ENCODE measurements at places on chromosomes 4 and X.

- DNase-seq = no peak
These were observed 94.1 kb upstream of the PPP3CA start for GRCh38 chr4:101441446-101441845.

DNA sequence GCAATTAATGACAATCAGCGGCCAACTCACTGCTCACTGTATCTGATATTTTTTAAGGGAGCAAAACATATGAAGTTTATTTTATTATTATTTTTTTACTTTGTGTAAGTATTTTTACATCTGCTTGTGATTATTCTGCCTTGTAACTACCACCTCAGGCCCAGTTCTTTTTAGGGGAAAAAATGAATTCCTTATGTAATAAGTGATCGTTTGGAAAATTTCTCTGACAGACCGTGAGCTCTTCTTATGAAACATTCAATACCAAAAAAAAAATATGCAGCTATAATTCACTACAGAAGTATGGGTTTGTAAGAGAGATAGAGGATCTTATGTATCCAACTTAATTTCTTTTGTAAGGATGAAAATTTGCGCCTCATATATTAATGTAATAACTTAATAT, 33.5 kb upstream of the STOX2 start:
- DNase-seq = no peak

GRCh38 chr4:74543231-74543781, 98.4 kb downstream of the AREG start:
- DNase-seq = no peak

GRCh38 chr4:185019456-185020292, 1.4 kb downstream of the HELT start:
- DNase-seq = peak; percentile 64

- peak; percentile 55 for DNase-seq
These were observed 1.0 kb downstream of the SLITRK4 start for GRCh38 chrX:143634663-143635455.

GRCh38 chrX:121160987-121161386, 113.6 kb downstream of the GLUD2 start:
- DNase-seq = no peak

DNA sequence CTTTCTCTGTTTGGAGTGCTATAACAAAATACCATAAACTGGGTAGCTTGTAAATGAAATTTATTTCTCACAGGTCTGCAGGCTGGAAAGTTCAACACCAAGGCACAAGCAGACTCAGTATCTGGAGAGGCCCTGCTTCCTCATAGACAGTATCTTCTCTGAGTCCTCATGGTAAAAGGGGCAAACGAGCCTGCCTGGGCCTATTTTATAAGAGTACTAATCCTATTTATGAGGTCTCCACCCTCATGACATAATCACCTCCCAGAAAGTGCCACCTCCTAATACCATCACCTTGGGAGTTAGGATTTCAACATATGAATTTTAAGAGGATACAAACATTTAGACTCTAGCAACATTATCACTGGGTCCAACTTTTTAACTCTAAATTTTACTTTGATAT, 200.3 kb downstream of the STPG2 start:
- peak; percentile 28 for DNase-seq

DNA sequence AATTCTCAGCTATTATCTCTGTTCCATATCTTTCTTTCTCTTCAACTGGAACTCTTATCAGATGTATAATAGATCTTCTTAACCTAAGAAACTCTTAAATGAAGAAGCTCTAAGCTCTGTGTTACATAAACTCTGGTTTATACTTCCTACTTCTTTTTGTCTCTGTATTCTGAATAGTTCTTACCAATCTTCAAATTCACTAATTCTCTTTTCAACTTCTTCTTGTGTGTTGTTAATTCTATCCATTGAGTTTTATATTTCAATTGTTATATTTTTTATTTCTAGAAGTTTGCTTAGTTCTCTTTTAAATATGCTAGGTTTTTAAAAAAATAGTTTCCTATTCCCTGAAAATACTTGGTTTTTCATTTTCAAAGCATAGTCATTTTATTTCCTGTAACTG, 13.2 kb upstream of the MMAA start:
- no peak for DNase-seq

GRCh38 chrX:6718766-6719165, 183.8 kb upstream of the VCX3A start:
- DNase-seq = no peak

DNA sequence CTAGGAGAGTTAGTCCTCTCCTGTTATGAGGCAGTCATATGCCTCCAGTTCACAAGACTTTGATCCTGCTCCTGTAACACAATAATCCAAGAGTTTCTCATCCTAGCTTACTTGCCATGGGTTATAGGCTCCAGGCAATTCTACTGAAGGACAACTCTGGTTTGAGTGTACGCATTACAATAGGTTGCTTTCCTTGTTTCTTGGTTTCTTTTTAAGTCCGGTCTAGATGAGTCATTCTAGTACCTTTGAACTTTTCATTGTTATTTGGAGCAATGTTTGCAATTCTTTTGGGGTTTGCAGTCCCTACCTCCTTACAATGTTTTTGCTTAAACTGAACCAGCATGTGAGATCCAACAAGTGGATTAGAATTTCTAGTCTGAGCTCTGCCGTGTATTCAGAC, 109.1 kb downstream of the ANAPC4 start:
- no peak for DNase-seq

- DNase-seq = peak; percentile 71
These were observed 151.5 kb downstream of the CORIN start for GRCh38 chr4:47686294-47686872.

DNA sequence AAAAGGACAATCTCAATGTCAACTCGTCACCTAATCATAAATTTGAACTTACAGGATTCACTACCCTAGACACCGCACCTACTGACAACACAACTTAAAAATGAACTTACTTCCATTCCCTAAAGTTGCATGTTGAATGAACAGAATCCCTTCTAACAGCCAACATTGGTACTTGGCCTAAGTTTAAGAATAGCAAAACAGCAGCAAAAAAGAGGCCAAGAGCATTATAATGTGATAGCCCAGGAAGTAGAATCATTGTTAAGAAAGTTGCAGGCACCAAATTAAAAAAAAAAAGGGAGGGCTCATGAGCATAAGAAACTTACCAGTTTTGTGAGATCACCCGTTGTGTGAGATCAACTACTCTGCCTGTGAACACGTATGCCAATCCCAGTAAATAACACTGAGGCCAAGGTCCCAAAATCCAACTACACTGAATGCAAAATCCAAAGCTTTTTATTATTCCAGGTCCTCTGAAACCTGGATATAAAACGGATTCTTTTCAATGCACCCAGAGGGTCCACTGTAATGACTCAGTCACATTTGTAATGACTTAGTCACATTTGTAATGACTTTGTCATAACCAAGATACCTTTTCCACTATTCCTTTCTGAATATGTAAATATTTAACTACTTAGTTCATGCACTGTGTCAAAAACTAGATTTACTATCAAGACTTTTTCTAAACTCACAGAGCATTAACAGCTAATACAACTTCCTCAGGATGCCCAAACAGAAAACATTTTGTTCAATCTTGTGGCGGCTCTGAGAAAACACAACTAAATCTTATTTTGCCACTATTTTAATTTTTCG, 6.8 kb downstream of the HNRNPDL start:
- DNase-seq = no peak

DNA sequence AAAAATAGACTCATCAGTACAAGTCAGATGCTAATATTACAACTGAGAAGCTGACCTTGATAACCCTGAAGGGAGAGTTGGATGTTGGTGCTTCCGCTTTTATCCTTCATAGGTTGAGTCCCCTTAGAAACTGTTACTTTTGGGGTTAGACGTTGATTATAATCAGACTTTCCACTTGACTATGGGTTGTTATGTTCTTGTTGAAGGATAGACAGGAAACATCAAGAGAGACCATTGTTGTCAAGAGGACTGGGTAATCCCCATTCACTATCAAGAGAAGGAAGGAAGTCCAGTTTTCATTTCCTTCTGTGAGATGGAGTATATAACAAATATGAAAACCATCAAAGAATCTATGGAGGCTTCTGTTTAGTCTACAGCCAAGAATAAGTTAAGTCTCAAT, 229.9 kb upstream of the AFF2 start:
- no peak for DNase-seq
